ENCODE measurements at places on chromosomes 2 and 18.

GRCh38 chr2:20135631-20136050 is 84.2 kb upstream of the LAPTM4A start:
- no peak for DNase-seq

DNA sequence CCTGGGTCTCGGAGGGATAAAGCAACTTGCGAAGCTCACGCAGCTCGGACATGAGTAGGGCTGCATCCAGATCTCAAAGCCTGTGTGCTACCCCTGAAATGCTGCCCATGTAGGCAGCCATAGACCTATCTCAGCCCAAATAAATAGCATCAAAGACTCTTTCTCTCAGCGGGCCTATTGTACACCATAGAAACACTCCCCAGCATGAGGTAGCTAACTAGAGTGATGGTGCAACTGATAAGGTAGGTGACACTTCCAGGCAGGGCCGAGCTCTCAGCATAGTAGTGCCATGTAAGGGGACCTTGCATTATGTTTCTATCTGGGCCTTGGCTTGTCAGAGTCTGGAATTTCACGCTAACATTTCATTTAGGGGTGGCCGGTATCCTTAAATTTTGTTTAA is 52.4 kb downstream of the RABL2A start:
- DNase-seq, result no peak

DNA sequence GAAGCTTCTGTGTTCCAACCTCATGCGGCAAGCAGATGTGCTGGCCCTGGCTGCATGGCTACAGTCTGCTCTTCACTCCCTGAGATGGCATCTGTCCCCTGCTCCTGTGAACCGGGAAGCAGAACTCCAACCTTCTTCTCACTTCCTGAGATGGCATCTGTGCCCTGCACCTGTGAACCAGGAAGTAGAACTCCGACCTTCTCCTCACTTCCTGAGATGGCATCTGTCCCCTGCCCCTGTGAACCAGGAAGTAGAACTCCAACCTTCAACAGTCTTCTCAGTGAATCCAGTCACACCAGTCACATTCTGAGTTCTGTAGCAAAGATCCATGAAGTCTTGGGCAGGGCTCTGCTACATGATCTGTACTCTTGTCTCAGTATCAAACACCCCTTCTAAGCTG is 887.2 kb upstream of the KLHL29 start:
- DNase-seq, result no peak

GRCh38 chr2:12776521-12776961 is 59.8 kb downstream of the TRIB2 start:
- DNase-seq, result no peak

GRCh38 chr2:59413751-59414570 is 1139.5 kb downstream of the BCL11A start:
- no peak for DNase-seq

- DNase-seq, result peak; percentile 22
These were observed 4.5 kb upstream of the CREB1 start for GRCh38 chr2:207525296-207525695.

DNA sequence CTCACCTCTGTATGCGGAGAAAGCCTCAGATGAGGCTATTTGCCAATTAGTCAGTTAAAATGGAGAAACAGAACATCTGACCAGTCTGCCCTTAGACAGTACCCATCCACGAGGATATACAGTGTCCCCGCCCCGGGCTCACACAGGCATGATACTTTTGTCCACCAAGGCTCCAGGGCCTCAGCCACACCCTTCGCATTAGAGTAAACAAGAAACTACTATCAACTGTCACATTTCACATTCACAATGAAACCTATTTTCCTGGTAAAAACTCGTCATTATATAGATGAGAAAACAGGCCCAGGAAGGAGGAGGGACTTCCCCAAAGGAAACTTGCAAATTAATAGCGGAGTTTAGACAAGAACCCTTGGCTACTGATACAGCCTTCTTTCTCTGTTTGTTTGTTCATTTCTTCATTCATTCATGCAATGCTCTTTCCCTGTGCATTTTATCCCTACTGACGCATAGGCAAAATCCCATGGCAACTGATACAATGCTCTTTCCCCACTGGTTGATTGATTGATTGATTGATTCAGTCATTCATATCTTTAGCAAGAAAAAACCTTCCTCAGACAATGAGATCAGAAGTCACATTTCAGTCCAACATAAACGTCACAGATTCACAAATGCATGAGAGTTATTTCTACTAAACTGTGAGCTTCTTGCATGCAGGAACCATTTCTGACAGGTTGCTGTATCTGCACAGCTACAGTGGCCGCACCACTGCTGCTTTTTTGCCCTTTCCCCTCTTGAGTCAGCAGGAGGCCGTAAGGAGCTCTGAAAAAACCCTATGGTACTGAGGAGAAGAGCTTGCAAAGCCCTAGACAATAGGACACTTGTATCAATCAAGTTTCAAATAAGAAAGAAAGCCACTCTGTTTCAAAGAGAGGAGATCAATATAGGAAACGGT is 777.1 kb downstream of the RNF144A start:
- DNase-seq, result no peak

DNA sequence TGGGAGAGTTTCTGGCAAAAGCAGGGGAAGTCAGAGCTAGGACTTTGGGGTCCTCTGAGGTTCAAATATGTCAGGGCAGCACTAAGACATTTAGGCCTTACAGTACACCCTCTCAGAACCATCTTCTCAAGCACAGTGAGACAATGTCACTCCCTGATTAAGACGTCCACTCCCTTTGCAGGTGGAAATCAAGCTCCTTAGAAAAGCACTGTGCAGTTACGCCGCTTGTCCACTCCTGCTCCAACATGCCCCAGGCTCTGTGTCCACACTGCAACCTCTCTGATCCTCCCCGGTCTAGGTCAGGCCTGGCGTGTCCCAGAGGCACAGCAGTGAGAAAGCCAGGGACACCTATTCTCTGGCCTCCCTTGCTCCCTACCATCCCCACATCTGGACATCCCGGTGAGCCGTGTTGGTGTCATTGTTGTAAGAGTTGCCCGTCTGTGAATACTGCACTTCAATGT is 528.6 kb upstream of the ID2 start:
- DNase-seq, result no peak

- DNase-seq, result no peak
These were observed 3.7 kb upstream of the TUBA4B start for GRCh38 chr2:219249203-219249980.

GRCh38 chr18:74489676-74490075 is 6.5 kb upstream of the CNDP2 start:
- DNase-seq, result no peak

All from stimulated activated naive CD4-positive, alpha-beta T cell (primary cell).